ENCODE measurements at places on chromosomes 7 and 10.

- no peak for DNase-seq
Measured at GRCh38 chr7:37781156-37781555, 67.2 kb upstream of the NME8 start.

- DNase-seq = no peak
Measured at GRCh38 chr7:78746301-78746700, 707.2 kb downstream of the MAGI2 start.

DNA sequence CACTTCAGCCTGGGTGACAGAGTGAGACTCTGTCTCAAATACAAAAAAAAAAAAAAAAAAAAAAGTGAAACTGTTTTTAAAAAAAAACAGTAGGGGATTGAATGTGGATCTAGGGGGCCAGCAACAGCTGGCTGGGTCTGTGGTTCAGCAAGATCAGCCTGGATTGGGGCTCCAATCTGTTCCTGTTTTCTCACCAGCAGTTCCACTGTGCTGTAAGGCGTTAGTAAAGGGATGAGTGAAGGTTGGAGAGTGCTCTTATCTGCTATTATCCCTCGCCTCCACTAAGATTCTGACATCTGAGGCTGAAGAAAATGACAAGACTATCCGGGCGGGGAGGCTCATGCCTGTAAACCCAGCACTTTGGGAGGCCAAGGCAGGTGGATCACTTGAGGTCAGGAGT, 41.6 kb upstream of the GTF2IRD1 start:
- DNase-seq = no peak

DNA sequence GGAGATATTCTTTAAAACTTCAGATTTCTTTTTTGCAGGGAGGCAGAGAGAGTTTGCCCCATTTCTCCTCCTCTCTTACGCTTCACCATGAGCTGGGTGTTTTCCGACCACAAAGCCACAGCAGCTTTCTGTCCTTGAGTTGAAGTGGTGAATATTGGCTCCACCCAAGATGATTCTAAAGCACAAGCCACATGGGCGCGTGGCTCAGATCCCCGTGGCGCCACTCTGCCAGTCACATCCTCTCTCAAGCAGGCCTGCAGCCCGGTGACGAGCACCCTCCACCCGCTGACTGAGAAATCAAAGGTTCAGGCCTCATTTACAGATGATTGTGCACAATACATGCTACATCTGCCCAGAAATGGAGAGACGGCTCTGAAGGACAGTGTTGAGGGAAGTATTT, 27.6 kb upstream of the RNF32 start:
- DNase-seq = peak; percentile 37

GRCh38 chr10:122344741-122345258, 29.7 kb upstream of the PLEKHA1 start:
- DNase-seq = no peak

- DNase-seq = no peak
Measured at GRCh38 chr7:95262875-95263274, 61.5 kb downstream of the PON1 start.

DNA sequence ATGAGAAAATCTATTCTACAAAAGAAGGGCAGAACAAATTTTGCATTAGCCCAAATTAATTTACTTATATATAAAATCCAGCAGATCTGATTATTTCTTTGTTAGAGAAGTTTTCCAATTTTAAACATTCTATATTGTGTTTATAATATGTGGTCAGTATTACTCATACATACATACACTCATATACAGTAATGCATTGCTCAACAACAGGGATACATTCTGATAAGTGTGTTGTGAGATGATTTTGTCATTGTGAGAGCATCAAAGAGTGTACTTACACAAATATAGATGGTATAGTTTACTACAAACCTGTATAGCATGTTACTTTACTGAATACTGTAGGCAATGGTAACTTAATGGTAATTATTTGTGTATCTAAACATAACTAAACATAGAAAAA, 239.6 kb upstream of the ETV1 start:
- no peak for DNase-seq

GRCh38 chr7:43646603-43647338, 63.9 kb downstream of the STK17A start:
- no peak for DNase-seq

GRCh38 chr7:136911344-136911743, 42.9 kb downstream of the CHRM2 start:
- DNase-seq = no peak

Measured in activated CD8-positive, alpha-beta memory T cell treated with anti-CD3 and anti-CD28 coated beads for 1 hour (primary cell).